ENCODE measurements at places on chromosomes 3 and 15.

DNA sequence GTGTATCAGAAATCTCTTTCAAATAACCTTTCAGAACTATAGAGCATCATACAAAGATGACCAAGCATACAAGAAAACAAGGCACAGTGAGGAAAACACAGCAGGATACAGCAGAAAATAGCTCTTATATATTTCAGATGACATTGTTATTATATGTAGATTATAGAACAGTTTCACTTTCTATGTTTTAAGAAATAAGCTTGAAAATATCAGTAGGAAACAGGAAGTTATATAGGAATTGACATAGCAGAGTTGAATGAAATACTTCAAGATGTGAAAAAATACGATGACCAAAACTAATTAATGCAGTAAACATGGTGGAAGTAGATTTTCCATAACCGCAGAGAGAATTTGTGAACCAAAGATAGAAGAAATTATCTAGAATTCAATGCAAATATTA is 75.2 kb downstream of the LYSMD4 start:
- no peak for DNase-seq

DNA sequence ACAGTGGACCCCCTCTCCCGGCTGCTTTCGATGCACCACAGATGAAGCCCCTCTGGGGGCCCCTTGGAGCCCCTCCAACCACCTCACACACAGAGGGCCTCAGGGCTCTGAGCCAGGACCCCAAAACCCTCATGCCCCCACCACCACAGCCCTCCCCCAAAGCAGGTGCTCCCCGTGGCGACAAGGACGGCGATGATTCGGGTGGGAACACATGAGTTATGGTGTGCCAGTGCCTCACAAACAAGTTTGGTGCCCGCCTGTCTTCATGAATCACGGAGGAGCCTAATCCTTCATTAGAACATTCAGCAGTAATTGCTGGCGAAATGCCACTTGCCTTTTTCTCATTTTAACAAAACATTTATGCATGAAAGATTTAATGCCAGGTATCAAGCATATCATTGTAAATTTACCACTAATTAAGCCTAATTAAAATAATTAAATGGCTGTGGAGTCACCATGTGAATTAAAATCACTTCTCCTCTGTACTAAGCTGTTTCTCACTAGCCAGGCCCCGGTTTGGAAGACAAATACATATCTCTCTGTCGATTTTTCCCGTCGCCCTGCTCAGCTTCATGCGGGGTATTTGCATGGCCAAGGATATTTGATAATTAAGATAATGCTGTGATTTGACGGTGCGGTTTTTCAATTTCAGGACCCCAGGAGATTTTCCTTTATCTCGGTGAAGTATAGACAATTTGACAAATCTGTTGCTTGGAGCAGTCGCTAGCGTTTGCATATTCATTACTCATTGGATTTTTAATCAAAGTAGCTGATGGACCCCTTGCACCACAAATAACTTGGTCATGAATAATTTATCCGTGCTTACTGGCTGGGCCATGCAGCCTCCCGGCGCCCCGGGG is 157.0 kb downstream of the TLE3 start:
- DNase-seq = no peak

DNA sequence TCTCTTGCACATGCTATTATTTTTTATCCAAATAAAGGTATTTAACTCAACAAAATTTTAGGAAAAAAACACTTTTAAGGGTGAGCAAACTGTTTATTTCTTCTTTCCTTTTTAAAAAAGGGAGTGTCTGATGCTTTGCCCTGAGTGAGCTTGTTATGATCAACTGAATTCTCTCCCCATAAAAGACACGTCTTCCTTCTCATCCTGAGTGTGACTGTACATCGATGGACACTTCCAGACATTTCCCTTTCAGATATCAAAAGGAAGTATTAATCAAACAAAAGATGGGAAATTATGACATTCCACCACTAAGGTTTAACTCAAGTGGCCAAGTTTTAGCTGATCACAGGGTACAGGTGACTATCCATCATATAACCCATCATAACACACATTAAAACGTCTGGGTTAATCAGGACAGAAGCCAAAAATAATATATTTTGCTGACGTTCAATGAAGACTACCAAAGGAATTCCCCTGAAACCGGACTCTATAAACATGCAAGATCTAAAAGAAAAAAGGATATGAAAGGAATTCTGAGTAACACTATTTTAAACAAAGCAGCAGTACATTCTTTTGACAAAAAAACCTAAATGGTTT is 354.8 kb downstream of the MECOM start:
- DNase-seq = no peak

GRCh38 chr3:180631317-180631716 is 29.4 kb downstream of the TTC14 start:
- no peak for DNase-seq

DNA sequence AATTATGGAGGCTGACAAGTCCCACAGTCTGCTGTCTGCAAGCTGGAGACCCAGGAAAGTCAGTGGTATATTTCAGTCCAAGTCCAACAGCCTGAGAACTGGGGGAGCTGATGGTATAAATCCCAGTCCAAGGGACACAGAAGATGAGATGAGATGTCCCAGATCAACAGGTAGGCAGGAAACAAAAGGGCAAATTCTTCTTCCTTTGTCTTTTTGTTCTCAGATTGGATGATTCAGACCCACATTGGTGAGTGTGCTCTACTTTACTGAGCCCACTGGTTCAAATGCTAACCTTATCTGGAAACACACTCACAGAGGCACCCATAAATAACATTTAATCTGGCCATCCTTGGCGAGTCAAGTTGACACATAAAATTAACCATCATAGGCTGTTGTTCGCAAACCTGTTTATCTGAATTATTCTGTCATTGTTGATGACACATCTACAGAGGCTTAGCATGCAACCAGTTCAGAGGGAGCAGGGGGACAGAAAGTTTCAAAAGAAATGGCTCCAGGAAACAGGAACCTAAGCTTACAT is 62.7 kb upstream of the ITGA11 start:
- no peak for DNase-seq

DNA sequence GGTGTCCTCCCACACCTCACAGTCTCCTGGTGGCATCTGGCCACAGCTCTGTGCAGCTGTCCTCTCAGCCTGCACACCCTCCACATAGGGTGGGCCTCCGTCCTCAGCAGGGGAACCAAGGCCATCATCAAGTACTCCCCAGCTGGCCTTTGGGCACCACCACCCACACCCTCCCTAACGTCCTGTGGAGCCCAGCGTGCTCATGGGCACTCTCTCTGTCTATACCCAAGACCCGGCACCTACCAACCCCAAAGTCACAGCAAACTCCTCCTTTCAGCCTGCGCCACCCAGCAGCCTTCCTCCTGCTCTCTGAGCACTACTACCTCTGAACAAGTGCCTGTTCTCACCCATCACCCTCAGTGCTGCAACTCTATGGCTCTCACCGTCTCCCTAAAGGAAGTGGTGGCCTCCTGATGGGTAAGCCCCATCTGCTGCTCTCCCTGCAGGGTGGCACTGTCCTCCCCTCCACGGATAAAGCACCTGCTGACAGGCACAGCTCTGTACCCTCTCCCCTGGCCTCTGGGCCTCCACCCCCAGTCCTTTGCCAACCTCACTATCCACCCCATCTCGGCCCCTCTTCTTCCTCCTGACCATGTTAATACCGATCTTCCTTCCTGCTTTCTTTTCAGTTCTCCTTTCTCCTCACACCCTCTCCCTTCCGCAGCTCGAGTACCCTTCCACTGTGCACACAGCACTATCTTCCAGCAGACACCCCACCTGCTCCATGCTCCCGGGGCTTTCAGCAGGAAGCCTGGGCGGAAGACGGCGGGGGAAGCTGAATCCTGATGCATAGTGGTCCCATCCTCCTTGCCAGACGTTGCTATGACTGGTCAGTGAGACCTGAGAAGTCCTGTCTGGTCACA is 31.5 kb downstream of the SLC41A3 start:
- no peak for DNase-seq

- DNase-seq = no peak
These were observed 317.7 kb upstream of the ADAMTS9 start for GRCh38 chr3:65005486-65005885.

- no peak for DNase-seq
These were observed 167.3 kb downstream of the GMNC start for GRCh38 chr3:190695225-190695624.

- DNase-seq = no peak
These were observed 145.4 kb downstream of the KLHL25 start for GRCh38 chr15:85649372-85649771.

- DNase-seq = no peak
These were observed 47.8 kb downstream of the DAPK2 start for GRCh38 chr15:63998489-63998888.

DNA sequence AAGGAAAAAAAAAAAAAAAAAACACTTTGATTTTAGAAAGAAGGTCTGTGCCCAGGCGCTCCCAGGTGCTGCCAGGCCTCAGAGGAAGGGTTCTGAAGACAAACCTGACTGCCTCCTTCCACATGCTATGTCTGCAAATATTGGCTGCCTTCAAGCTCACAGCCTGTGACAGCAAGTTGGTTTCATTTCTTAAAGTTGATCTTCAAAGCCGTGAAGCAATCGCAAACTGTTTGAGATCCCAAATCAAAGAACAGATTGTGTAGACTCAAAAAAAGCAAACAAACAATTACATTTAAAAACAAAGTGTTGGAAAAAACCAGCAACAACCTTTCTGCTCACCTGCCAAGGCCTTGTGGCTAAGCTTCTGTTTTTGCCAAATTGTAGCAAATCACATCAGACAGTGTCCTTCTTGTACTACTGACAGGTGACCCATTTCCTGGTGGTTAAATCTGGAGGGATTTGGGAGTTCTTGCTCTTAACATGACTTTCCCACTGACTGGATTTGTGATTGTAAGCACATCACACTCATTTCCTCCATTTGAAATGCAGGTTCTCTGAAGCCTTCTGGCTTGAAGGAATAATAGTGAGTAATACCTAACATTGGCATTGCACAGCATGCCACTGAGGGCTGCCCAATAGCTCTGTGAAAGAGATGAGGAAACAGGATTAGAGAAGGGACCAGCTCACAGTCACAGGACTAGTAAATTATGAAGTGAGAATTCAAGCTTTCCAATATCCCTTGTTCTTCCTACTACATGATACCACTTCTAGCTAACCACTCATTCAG is 502.4 kb downstream of the LPP start:
- no peak for DNase-seq
